ENCODE measurements at places on chromosomes 16 and 17. TPM values are rescaled to one million over a fixed set of nuclear protein-coding genes. Genes with fewer than 3 reads are reported as not detected.

The KRT32 gene
- total RNA-seq, result not detected

The OR1A1 gene
- total RNA-seq, result not detected

The FOXN1 gene
- total RNA-seq, result not detected

The TBC1D26 gene
- 0.78 TPM for total RNA-seq

The ZNF423 gene
- 26.5 TPM for total RNA-seq

The C16orf46 gene
- 1.5 TPM for total RNA-seq

DNA sequence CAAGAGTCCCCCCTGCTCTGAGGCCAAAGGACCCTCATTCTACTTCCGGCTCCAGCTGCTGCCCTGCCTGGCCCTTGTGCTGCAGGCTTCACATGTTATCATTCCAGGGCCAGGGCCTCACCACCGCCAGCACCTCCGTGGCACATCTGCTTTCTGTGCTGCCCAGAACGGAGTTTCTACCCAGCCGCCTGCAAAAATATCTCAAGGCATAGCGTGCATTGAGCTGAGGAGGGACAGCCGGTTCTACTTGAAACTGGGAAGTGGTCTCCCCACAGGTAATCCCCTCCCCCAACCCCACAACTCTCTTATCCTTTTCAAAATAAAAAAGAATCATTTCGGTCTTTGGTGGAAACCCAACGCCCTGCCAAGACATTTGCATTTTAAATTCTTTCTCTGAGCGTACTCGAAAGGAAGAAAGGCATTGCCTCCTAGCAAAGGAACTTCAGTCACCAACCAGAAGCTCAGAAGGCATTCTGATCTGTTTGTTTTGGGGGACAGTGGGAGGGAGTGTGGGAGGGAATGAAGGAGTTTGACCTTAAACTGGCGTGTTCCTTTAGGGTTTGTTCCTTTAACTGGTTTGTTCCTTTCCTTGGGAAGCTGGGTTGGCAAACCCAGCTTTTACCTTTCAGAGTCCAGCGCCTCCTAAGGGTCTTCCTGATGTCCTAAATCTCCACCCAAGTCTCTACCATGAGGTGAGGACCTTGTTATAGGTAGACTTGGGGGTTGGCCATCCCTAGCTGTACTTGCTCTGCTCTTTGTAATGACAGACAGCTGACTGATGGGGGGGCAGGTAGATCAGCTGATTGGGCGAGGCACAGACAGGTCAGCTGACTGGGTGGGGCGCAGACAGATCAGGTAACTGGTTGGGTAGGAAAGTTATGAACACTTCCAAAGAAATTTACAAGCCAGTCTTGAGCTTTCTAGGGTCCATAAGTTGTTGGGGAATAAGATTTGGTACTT, 33.4 kb upstream of the PIK3R6 start:
- H3K27me3 ChIP-seq, result peaks cover 61% of the 10 kb centered on the region
- H3K4me3 ChIP-seq, result no peak overlapping the region
- no peak overlapping the region for H3K27ac ChIP-seq
- no peaks in the 10 kb centered on the region for H3K36me3 ChIP-seq

GRCh38 chr16:24610416-24610755, 71.0 kb downstream of the RBBP6 start:
- H3K36me3 ChIP-seq, result no peaks in the 10 kb centered on the region
- H3K27ac ChIP-seq, result peak overlapping the region; percentile 59
- peaks cover 17% of the 10 kb centered on the region for H3K4me1 ChIP-seq
- peaks cover 34% of the 10 kb centered on the region for H3K27me3 ChIP-seq
- no peak for DNase-seq
- H3K4me3 ChIP-seq, result peak overlapping the region; percentile 67

DNA sequence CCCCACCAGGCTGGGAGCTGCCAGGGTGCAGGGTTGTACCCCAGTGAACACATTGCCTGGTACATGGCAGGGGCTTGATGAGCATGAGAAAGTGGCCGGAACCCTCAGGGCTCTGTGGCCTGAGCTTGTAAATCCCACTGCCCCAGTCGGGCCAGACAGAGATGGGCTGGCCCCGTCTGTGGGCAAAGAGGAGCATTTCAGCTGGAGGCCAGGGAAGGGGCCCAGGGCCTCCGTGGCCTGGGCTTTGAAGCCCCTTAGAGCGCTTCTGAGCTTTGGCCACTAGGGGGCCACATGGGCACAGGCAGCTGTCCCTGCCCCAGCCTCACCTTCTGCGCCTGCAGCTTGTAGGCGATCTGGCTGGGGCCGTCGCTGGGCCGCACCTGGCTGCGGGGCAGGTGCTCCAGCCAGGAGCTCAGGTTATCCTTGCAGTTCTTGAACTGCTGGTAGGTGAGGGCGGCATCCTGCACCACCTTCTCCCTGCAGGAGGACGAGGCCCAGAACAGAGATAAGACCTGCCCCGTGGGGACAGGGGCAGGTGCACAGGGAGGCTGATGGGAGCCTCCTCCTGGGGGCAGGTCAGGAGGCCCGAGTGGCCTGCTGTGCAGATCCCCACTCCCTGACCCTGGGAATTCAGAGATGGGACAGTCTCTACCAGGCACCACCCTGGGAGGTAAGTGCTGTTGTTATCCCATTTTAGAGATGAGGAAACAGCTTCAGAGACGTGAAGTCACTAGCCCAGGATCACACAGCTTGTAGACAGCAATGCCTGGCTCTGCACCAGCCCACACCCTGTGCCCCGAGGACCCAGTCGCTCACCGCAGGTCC, 12.8 kb downstream of the EVPL start:
- no peaks in the 10 kb centered on the region for H3K36me3 ChIP-seq
- H3K4me1 ChIP-seq, result peaks cover 5% of the 10 kb centered on the region

DNA sequence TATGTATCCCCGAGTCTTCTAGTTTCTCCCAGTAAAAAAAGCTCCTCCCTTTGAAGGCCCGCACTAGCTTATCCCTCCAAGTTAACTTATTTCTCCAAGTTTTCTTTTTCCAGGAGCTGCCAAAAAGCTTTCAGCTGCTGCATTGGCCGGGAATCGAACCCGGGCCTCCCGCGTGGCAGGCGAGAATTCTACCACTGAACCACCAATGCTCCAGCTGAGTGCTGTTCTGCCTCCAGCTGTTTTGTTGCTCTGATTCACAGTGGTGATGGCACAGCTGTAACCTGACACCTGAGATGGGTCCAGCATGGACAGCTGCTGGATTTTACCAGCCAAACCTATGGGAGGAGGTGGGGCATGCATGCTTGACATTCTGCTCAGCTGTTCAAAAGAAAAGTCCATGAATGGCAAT, 22.1 kb downstream of the VAC14 start:
- peak; percentile 95 for DNase-seq
- H3K4me1 ChIP-seq, result peaks cover 15% of the 10 kb centered on the region
- peaks cover 50% of the 10 kb centered on the region for H3K36me3 ChIP-seq
- H3K4me3 ChIP-seq, result no peak overlapping the region

DNA sequence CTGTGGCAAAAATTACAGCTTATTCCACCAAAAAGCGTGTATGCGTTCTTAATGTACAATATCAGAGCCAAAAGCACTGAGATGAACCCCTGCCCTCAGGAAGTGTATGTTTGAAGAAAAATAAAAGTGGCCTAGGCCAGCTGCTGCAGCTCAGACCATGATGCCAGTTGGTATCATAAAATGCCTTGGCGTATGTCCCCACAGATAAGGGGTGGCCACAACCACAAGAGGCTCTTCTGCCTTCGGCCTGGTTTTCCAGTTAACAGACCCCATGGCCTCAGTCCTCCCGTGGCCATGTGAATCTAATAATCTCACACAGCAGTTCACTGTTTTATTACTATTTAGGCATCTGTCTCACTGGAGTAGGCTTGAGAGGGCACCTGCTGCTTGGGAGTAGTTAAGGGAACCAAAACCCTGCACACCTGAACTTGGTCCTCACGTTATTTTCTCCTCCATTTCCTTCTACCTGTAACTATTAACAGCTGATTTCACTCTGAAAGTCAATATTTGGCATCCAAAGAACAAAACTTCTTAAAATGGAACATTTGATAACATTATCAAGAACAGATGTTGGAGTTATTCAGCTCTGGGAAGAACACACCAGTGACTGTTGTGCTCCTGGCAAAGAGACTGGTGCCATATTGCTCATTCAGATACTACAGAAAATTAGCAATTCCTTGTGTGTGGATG, 34.8 kb upstream of the ERN1 start:
- no peak for DNase-seq
- no peaks in the 10 kb centered on the region for H3K27me3 ChIP-seq
- no peak overlapping the region for H3K27ac ChIP-seq
- H3K36me3 ChIP-seq, result peaks cover 30% of the 10 kb centered on the region

GRCh38 chr17:58303971-58304749, 23.4 kb upstream of the MPO start:
- H3K4me1 ChIP-seq, result no peaks in the 10 kb centered on the region
- H3K27me3 ChIP-seq, result peaks cover 9% of the 10 kb centered on the region
- H3K4me3 ChIP-seq, result no peak overlapping the region

DNA sequence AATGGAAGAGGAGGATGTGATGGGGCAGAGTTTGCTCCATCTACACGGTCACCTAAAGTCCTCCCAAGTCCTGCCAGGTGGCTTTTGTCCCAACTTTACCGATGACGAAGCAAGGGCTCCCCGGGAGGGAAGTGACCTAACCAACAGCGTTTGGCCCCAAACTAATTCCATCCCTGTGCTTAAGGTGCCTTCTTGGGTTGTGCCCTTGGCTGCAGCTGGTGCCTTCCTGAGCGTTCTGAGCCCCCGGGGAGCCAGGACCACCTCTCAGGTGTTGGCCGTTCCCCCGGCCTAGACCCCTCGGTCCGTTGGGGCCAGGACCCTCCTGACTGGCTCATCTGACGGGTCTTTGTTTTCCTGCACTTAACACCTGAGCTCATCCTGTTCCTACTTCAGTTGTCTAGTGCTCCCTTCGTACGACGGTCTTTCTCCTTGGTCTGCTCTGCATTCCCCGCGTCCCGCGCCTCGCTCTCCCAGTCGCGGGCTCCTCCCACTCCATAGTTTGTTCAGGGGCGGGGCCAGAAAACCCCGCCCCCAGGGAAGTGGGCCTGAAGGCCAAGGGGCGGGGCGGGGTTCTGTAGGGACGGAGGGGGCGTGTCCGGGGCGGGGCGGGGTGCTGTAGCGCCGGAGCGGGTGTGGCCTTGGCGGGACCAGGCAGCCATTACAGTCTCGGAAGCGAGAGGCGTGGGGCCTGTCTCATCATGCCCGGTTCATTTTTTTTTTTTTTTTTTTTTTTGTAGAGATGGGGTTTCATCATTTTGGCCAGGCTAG, 822 bp upstream of the ZSCAN10 start:
- peak; percentile 94 for DNase-seq
- H3K27me3 ChIP-seq, result peaks cover 17% of the 10 kb centered on the region
- H3K27ac ChIP-seq, result no peak overlapping the region
- no peaks in the 10 kb centered on the region for H3K36me3 ChIP-seq
- peak overlapping the region; percentile 63 for H3K4me3 ChIP-seq
- peaks cover 16% of the 10 kb centered on the region for H3K4me1 ChIP-seq

- no peak for DNase-seq
- peak overlapping the region; percentile 96 for H3K27ac ChIP-seq
- H3K4me3 ChIP-seq, result peak overlapping the region; percentile 88
These were observed 1.4 kb downstream of the MVP start for GRCh38 chr16:29821643-29822115.

DNA sequence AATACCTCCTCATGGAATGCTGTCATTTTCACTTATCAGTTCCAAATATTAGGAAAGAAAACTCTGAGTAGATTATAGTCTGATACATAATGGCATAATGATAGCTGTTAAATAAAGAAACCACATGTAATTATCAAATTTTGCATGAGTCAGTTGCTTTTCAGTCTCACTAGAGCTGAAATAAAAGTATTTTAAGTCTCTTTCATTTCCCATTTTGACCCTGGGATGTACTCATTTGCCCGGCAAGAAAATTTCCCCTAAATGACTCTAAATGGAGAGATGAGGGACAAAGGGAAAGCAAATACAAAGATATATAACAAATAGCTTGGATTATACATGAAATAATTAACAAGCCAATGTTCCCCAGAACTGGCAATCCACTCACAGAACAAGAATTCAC, 47.9 kb upstream of the CPHXL start:
- H3K4me1 ChIP-seq, result no peaks in the 10 kb centered on the region
- no peak for DNase-seq
- no peak overlapping the region for H3K27ac ChIP-seq
- no peaks in the 10 kb centered on the region for H3K36me3 ChIP-seq
- H3K4me3 ChIP-seq, result no peak overlapping the region
- H3K27me3 ChIP-seq, result peaks cover 30% of the 10 kb centered on the region

DNA sequence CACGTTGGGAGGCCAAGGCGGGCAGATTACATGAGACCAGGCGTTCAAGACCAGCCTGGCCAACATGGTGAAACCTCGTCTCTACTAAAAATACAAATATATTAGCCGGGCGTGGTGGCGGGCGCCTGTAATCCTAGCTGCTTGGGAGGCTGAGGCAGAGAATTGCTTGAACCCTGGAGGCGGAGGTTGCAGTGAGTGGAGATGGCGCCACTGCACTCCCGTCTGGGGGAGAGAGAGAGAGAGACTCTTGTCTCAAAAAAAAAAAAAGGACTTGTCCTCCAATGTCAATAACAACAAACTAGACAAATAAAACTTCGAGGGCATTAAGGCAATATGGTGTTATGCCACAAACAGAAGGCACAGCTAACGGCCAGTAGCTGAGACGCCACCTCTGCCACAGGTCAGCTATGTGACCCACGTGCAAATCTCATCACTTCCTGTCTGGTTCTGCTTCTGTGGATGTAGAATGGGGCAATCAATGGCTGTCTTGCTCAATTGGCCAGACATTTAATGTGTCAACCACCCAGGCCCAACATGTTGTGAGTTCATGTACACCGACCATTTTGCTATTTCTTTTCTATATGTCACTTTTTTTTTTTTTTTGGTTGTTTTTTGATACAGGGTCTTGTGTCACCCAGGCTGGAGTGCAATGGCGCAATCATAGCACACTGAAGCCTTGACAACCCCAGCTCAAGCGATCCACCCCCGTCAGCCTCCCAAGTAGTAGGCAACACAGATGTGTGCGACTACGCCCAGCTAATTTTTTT, 834 bp upstream of the TXNDC11 start:
- peak overlapping the region; percentile 79 for H3K4me3 ChIP-seq
- peaks cover 8% of the 10 kb centered on the region for H3K36me3 ChIP-seq
- peak overlapping the region; percentile 97 for H3K27ac ChIP-seq
- DNase-seq, result no peak
- H3K27me3 ChIP-seq, result no peaks in the 10 kb centered on the region

- no peak overlapping the region for H3K27ac ChIP-seq
- no peaks in the 10 kb centered on the region for H3K27me3 ChIP-seq
- no peak overlapping the region for H3K4me3 ChIP-seq
- DNase-seq, result no peak
- peaks cover 2% of the 10 kb centered on the region for H3K4me1 ChIP-seq
These were observed 18.9 kb downstream of the GGA3 start for GRCh38 chr17:75242461-75243042.

GRCh38 chr17:8611619-8612298, 18.8 kb downstream of the MYH10 start:
- H3K4me1 ChIP-seq, result peaks cover 76% of the 10 kb centered on the region
- peak overlapping the region; percentile 95 for H3K27ac ChIP-seq
- peak overlapping the region; percentile 67 for H3K4me3 ChIP-seq

Data from osteocyte (in vitro differentiated cells).